Esophagus squamous epithelium (tissue), 5 donors: ENCODE measurements at places on chromosomes 4 and X.

DNA sequence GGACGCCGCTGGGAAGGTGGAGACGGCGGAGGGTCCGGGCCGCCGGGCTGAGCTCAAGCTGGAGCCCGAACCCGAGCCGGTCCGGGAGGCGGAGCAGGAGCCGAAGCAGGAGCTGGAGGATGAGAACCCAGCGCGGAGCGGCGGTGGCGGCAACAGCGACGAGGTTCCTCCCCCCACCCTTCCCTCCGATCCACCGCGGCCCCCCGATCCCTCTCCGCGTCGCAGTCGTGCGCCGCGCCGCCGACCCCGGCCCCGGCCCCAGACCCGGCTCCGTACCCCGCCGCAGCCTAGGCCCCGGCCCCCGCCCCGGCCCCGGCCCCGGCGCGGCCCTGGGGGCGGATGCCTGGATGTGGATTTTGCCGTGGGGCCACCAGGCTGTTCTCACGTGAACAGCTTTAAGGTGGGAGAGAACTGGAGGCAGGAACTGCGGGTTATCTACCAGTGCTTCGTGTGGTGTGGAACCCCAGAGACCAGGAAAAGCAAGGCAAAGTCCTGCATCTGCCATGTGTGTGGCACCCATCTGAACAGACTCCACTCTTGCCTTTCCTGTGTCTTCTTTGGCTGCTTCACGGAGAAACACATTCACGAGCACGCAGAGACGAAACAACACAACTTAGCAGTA, 483 bp downstream of the USP27X start:
- DNase-seq: no peak

GRCh38 chr4:78484574-78484973, 67.0 kb upstream of the ANXA3 start:
- DNase-seq: no peak

GRCh38 chr4:79065262-79065661, 126.0 kb upstream of the PAQR3 start:
- DNase-seq: no peak

DNA sequence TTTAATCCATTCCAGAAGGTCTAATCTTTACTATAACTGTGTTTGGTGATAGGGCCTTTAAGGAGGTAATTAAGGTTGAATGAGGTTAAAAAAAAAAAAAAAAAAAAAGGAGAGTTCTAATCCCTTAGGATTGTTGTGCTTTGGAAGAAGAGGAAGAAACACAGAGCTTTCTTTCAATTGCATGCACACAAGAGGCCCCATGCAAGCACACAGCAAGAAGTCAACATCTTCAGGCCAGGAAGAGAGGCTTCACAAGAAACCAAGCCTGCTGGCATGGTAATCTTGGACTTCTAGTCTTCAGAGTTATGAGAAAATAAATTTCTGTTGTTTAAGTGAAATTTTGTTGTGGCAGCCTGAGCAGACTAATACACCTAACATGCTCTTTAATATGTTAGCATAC, 118.6 kb downstream of the NAA11 start:
- no peak for DNase-seq

GRCh38 chrX:77622672-77623071, 163.3 kb downstream of the ATRX start:
- no peak for DNase-seq

GRCh38 chrX:45803383-45803921, 602.8 kb upstream of the DIPK2B start:
- DNase-seq: no peak

DNA sequence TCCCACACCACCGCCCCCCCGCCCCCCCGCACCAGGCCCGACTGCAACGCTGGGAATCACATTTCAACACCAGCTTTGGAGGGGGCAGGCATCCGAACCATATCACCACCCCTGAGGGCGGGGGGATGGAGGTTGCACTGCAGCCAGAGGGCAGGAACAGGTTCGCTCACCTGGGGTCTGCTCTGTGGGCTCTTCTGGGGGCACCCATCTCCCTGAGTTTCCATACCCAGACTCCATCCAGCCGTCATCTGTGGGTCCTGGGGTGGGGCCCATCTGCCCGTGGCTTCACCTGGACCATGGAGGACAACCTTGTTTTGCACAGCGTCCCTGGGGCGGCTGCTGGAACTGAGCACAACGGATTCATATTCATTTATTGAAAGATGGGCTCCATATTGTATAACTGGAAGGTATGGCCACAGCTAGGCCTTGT, 6.9 kb downstream of the PSAPL1 start:
- no peak for DNase-seq

GRCh38 chr4:172865531-172866127, 303.0 kb upstream of the GALNT7 start:
- DNase-seq: no peak

DNA sequence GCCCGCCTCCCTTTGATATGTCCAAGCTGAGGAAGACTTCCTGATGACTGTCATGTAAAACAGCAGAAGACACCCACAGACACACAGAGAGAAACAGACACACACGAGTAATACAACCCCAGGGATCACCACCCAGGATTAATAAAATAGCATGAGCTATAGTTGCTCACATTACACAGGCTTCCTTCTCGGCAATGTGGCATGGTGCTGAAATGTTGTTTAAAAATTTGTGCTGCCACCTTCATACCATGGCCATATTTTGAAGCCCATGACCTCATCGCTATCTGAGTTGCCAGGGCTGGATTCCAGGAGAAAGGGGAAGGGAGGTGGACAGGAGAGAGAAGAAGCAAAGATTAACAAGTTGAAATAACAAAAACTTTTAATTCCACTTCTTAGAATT, 111.7 kb downstream of the SYNPO2 start:
- DNase-seq: no peak
